ENCODE measurements at places on chromosomes 7 and 10.

- DNase-seq, result no peak
Observed at GRCh38 chr7:92723943-92724342, 112.4 kb downstream of the CDK6 start.

DNA sequence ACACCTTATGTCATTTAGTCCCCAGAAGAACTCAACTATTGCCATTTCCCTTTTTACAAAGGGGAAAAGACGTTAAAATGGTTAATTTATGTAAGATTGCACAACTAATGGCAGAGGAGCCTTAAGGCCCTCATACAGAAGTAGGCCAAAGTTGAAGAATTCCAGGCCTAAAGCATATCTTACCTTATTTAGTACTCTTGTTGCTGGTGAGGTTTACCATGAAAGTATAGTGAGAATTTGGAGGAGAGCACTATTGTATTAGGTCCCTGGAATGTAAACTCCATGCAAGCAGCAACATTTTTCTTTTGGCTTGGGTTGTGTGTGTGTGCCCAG lies 731 bp upstream of the CRPPA start:
- no peak for DNase-seq

DNA sequence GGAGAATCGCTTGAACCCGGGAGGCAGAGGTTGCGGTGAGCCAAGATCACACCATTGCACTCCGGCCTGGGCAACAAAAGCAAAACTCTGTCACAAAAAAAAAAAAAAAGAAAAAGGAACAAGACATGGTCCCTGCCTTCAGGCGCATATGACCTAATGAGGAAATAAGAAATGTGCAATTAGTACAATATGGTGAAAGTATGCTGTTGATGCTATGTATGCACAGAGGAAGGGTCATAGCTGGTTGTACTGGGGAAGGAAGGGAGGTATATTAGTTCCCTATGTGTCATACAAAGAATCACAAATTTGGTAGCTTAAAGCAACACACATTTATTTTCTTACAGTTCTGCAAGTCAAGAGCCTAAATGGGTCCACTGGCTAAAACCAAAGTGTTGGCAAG lies 97.8 kb upstream of the MPP7 start:
- DNase-seq, result no peak

DNA sequence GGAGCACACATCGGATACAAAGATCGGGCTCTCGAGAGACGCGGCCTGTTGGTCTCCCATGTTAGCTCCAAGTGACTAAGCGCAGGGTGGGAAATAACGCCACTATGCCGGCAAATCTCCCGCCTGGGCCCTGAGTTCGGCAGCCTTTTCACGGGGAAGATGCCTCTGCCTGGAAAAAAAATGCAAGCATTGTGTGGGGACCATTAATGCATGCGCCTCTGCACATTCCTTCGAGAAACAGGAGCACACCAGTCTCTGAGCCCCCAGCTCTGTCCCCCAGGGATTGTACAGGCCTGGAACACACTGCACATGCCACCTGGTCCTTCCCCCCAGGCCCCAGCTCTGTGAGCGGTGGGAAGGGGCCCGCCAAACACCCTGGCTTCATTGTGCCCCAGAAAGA lies 44.1 kb downstream of the FBXW4 start:
- no peak for DNase-seq

GRCh38 chr7:92622685-92623084 lies 32.5 kb upstream of the FAM133B start:
- DNase-seq, result no peak

DNA sequence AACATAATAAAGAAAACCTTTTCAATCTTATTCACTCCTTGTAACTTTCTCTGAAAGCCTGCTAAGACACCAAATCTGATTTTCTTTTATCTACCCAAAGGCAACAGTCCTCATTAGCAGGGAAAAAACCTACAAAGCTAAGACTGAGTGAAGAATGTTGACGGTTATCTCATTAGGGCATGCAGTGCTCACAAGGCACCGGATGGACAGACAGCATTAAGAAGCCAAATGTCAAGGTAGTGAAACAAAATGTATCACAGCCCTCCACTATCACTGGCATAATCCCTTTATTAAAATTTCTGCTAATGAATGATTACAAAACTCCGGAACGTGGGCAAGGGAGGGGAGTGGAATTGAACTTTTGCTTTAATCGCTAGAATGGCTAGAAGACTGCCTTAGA lies 442.8 kb downstream of the NEBL start:
- DNase-seq, result no peak

GRCh38 chr7:2374830-2375728 lies 20.5 kb downstream of the EIF3B start:
- DNase-seq, result no peak

GRCh38 chr7:86645676-86646276 lies 2.1 kb downstream of the GRM3 start:
- DNase-seq, result no peak

GRCh38 chr7:115851291-115851690 lies 179.3 kb downstream of the TFEC start:
- DNase-seq, result no peak

GRCh38 chr10:1464881-1465417 lies 272.4 kb downstream of the ADARB2 start:
- no peak for DNase-seq

GRCh38 chr10:12484002-12484918 lies 134.9 kb downstream of the CAMK1D start:
- DNase-seq, result no peak

- no peak for DNase-seq
Observed at GRCh38 chr10:60549686-60550085, 160.0 kb upstream of the ANK3 start.

DNA sequence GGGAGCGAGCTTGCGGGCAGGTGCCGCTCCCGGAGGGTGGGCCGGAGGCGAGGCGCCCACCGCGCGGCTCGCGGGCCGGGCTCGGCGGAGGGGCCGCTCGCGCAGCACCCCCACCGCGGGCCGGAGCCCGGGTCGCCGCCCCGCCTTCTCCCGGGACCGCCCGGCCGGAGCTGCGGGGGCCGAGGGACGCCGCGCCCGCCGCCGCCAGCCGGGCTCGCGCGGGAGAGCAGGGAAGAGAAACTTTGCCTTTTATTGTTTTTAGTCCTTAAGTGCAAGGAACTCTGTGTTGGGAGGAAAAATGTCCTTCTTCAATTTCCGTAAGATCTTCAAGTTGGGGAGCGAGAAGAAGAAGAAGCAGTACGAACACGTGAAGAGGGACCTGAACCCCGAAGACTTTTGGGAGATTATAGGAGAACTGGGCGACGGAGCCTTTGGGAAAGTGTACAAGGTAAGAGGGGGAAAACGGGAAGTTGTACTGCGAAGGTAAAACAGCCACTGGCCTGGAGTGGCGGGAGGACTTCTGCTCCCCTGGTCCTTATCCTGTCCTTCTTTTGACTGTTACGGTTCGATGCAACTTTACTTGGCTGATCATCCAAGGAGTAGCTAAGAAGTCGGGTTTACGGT lies 620 bp downstream of the SLK start:
- no peak for DNase-seq

DNA sequence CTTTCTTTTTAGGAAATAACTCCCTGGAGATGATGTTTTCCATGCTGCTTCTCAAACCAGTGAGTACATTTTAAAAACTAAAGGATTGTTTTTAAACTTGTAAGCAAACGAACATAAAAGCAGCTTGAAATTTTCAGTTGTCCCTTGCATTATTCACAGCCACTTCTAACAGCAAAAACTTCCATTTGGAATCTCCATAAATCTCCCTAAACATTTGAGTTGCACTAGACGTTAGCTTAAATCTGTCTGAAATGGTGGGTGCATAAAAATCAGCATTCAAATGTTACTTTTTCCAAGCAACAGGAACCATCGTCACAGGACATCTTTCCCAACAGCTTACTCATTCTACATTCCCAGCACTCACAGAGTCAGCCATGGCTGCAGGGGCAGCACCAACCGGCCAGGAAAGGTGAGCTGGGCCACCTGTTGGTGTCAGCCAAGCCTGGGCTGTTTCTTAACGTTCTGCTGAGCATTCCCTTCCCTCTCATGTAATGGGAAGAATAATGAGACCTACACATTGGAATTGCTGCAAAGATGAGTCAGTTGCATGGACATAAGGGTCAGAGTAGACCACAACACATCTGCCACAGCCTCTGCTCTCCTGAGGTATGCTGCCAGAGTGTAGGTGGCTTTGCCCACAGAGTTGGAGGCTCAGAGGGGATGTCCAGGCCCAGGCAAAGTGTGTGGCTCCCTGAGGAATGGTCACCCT lies 163.2 kb downstream of the TNS3 start:
- DNase-seq, result no peak

DNA sequence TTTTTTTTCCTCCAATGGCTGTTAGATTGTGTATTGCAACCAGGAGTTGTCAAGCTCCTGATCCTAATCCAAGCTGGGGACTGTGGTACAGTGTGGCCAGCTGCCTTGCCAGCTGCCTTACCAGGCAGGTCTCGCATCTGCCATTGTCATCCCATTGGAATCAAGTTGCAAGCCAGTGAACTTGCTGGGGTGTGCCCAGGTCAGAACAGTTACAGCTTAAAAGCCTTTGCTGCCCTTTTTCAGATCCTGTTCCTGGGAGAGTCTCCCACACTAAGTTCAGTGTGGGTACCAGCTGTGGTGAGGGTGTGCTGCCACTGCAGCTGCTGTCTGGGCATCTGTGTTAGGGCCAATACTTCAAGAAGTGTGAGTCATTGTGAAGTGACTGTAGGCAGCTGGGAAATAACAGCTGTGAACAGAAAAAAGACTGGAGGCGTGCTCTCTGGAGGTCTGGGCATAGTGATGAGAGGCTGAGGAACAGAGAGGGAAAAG lies 72.8 kb downstream of the CCNY start:
- no peak for DNase-seq

GRCh38 chr10:92970301-92971070 lies 90.1 kb upstream of the CYP26C1 start:
- no peak for DNase-seq

- DNase-seq, result no peak
Observed at GRCh38 chr10:83982812-83983211, 156.5 kb upstream of the GHITM start.

DNA sequence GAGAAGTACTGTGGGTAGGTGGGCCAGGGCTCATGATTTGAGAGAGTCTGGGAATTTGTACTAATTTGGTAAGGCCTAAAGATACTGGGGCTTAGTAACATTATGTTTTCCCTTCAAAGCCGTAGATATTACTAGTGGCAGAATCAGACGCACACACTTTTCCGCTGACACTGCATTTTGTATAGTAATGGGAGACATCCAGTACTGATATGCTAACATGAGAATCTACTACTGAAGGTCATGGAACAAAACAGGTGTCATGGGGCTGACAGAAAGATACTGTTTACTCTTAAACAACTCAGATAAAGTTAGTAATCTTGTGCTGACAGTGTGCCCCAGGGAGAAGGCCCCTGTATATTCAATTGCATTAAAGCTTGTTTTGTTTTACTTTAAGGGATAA lies 11.1 kb upstream of the GIMAP7 start:
- DNase-seq, result no peak

DNA sequence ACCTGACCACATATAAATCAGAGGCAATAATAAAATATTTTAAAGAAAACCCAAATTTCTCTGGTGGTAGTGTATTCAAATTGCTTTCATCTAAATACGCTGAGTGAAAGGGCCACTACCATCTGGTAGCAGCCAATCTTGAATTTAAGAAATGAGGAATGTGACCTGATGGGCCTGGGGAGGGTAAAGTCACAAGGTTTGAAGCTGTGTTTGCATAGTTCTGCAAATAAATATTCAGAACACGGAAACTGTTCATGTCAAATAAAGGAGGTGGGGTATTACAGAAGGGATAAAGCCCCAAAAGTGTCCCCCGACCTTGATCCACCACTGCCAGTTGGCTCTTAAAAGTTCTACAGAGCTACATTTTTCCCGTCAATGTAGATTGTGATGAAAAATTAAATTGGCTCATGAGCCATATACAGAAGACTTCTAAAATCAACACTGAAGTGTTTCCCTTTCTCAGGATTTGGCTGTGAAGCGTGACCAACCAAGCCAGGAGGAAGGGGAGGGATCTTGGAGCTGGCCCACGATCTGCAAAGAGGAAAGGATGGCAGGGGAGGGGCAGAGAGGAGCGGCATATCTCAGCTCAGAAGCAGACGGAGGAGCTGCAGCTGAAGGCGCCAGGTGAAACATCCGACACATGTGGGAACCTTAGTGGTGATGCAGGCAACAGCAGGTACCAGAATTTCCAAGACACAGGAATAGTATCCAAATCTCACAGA lies 39.6 kb downstream of the MPP7 start:
- no peak for DNase-seq

DNA sequence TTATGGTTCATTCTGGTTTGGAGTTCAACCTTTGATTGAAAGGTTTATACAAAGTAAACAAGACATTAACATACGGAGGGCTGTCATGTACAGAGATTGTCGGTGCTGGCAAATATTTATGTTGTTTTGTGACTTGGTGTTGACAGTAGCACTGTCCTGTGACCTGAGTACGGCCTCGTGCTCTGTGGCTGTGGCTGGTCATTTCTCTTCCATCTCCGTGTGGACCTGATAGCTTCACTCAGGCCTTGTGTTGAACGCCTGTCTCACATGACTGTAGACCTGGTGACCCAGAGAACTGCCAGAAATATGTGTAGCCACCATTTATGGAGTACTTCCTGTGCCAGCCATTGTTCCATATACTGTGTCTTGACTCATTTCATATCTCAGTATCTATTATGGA lies 311.6 kb downstream of the CCDC3 start:
- no peak for DNase-seq

DNA sequence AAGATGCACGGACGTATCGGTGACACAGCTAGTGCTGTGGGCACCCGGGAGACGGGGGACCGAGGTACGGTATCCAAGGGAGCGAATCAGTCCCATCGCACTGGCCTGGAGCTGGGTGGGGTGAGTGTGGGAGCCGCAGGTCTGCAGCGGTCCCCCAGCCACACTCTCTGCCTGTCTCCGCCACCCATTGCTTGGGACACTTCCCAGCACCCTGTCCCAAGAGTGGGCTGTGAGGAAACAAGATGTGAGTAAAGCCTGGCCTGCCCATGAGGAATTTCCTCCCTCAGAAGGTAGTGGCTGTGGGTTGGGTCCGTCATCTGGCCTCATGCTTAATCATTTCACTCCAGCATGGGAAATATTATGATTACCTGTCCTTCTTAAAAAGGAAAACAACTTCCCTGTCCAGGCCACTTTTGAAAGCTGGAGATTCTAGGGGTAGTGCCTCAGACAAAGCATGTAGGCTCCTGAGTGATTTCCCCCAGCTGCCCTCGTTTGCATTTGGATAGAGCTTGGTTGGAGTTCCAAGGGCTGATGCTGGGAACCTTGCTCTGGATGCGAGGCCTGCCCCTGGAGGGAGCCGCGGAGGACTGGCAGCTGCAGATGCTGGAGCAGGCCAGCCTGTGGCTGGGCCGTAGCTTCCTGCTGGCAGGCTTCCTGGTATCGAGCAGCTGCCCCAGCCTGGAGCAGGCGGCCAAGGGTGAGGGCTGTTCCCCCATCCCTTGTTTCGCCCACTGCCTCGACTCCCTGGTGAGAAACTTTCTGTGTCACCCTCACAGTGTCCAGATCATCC lies 6.2 kb upstream of the ACTR3C start:
- no peak for DNase-seq

GRCh38 chr7:80078886-80079285 lies 55.7 kb upstream of the GNAI1 start:
- no peak for DNase-seq

- DNase-seq, result no peak
Observed at GRCh38 chr10:21488246-21488956, 37.1 kb downstream of the SKIDA1 start.
